ENCODE measurements at places on chromosomes 6 and 20.

DNA sequence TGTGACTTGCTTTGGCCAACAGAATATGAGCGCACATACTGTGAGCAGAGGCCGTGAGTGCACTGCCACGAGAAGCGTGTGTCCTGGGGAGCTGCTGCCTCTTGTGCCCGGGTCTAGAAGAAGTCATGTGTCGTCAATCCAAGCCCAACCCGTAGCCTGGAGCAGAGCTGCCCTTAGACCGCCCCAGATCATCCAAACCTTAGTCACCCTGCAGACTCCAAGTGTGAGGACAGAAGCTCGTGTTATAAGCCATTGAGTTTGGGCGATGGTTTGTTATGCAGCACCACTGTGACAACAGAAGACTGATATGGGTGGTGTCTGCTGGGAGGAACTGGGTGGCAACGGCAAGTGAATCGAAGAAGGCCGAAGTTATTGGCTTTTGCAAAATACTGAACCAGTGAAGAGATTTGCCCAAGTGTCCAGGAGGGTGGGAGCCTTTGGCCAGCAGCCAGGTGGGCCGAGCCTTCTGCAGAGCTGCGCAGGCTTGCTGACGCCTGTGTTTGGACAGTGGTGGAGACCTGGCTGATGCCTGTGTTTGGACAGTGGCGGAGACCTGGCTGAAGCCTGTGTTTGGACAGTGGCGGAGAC, 101.3 kb upstream of the SULF2 start:
- no peak for DNase-seq

GRCh38 chr20:60117065-60117464, 158.8 kb downstream of the CDH26 start:
- DNase-seq = peak; percentile 40

- no peak for DNase-seq
These were observed 264.9 kb downstream of the HIVEP2 start for GRCh38 chr6:142679907-142680700.

GRCh38 chr6:5981126-5982026, 25.3 kb downstream of the NRN1 start:
- DNase-seq = no peak

- DNase-seq = peak; percentile 63
These were observed 1.4 kb downstream of the PHF20 start for GRCh38 chr20:35773154-35773751.

- no peak for DNase-seq
These were observed 82.0 kb downstream of the SERAC1 start for GRCh38 chr6:158086054-158086503.
